ENCODE measurements at places on chromosomes 16 and 17.

GRCh38 chr16:58421529-58421928, 29.3 kb downstream of the GINS3 start:
- no peak for DNase-seq

DNA sequence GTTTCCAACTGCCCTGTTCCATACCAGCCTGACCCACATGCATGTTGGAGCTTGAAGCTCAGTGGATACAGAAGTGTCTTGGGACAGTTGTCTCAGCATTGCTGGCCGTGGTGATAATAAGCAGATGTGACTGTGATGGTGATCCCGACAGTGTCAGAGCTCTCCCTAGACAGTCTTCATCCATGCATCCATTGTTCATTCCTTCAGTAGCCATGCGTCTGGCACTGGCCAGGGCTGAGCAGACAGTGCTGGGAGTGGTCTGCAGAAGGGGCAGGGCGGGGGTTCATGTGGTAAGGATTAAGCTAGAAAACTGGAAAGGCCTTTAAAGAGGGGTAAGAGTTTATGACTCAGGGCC, 68.1 kb downstream of the GNAO1 start:
- DNase-seq: no peak

DNA sequence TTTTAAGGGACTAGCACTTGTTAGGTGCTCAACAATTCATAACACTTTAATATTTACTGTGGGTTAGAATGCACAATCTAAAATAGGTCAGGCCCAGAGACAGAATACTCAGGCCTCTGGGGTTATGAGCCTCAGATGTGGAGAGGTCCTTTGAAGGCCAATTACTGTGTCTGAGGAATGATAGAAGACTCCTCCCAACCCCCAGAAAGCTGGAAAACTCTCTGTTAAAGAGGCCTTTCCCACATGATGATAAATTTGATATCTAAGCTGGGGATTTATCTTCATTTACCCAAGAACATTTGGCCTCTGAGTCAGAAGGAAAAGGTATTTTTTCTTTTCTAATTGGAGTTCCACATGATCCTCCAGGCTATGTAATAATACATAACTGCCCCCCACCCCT, 41.1 kb upstream of the MMD start:
- DNase-seq: no peak

DNA sequence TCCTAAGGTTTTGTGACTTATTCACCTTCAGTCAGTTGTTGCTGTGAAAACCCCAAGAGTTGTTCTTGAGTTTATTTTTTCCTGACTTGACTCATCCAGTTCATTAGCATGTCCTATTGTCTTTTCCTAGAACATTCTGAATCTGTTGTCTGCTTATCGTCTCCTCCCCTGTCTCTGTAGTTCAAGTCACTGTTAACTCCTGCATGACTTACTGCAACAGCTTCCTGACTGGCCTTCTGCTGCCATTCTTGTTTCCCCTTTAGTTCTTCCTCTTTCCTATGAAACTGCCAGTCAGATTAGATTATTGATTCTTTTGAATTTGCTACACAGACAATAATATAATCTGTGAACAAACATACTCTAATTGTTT, 161.5 kb downstream of the FTO start:
- no peak for DNase-seq

DNA sequence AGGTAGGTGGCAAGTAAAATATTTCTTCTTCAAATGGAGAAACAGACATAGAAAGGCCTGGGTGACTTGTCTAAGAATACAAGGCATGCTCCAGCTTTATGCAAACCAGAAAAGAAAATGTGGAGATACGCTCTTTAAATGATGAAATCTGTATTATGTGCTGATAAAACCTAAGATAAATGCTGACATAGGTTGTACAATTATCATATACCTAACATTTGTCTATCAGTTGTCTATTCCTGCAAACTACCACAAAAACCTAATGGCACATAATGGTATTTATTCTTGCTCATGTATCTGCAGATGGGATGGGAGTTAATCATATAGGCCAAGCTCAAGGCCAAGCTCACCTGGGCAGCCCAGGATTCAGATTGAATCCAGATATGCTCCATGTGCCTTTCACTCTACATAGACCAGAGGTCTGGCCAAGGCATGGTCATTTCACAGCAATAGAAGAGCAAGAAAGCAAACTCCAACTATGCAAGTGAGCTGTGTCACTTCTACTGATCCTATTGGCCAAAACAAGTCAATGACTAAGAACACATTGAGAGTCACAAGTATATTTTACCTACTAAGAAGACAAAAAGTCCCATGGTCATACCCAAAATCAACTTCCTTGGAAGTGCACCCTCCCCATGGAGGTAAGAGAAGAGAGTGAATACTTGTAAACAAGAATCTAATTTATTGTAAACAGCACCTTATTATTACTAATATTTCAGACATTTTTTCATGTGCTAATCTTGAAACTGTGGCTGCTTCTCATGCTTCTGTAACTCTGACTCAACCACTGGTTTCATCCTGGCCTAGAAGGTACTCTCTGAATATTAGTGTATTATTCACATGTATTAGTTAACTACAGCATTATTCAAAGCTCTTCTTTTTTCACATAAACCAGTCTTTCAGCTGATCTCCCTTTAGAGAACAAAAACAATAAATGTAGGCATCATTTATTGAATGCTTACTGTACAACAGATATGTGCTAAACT, 270.7 kb upstream of the SOX9 start:
- no peak for DNase-seq

- no peak for DNase-seq
Observed at GRCh38 chr16:54173490-54173889, 113.1 kb downstream of the IRX3 start.
